ENCODE measurements at places on chromosomes 6 and 20.

- DNase-seq, result no peak
These were observed 10.3 kb downstream of the MTO1 start for GRCh38 chr6:73471686-73472290.

- peak; percentile 8 for DNase-seq
These were observed 14.9 kb downstream of the EBF4 start for GRCh38 chr20:2707353-2708072.

GRCh38 chr6:42488129-42488528 is 36.4 kb upstream of the TRERF1 start:
- no peak for DNase-seq

GRCh38 chr20:42261766-42262270 is 643.6 kb upstream of the CHD6 start:
- DNase-seq, result no peak

DNA sequence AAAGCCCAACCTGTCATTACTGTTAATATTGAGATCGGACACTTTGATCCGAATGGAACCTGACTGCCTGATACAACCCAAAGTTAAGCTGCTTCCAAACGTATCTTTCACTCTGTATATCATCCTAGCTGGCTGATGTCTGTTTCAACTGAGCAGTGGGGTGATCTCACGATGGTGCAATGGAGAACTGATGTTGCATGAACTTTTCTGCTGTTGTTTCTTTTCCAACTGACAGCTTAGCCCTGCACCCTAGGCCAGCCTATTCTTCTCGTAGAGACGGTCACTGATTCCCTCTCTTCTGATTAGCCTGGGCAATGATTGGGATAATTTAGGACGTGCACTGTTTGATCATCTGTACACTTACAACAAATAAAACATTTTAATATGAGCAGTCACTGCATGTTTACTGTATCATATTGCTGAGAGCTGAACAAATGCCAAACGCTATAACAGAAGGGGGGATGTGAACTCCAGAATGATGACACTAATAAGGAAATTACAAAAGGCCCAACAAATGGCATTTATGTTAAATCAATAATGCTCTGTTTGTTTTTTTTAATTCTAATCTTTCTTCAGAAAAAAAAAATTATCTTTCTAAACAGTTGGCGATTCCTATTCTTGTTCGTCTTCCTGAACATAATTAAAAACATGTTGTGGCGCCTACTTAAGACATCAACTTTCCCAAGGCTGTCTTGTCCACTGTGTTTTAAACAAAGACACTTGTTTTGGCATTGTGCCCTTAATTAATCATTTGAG is 184.8 kb downstream of the ZNF217 start:
- DNase-seq, result peak; percentile 6

DNA sequence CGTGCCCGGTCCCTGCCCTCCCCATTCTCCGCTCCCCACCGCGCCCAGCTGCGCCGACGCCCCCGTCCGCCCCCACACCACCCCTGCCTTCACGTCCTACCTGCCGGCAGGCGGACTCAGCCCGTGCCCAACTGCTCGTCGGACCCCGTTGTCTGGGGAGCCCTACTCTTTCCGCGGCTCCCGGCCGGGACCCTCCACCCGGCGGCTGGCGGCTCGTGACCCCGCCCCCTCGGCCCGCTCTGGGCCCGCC is at the start of gene SERAC1:
SERAC1 (minus strand) TSS at position 223 of the 250 bp plus-strand sequence. CDS start 9,899 bp downstream, outside the sequence.
- no peak for DNase-seq
